ENCODE measurements at places on chromosomes 1 and 21.

DNA sequence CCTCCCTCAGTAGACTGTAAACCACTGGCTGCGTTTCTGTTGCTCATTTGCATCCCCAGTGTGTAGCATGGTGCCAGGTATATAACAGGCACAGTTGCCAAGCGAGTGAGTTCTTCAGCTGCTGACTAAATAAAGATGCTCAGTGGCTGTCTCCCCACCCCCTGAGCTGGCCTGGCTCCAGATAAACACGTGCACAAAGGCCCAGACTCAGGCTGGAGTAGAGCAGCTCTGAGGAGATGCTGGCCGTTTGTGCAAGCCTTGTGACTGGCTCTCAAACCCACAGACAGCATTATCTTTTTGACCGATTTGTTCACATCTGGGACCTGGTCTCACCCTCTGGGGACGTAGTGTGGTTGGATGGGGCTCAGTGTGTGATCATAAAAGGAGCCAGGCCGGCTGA lies 7.1 kb downstream of the CHRNB2 start:
- no peak for DNase-seq

GRCh38 chr1:64246294-64246917 lies 43.0 kb downstream of the UBE2U start:
- peak; percentile 60 for DNase-seq

DNA sequence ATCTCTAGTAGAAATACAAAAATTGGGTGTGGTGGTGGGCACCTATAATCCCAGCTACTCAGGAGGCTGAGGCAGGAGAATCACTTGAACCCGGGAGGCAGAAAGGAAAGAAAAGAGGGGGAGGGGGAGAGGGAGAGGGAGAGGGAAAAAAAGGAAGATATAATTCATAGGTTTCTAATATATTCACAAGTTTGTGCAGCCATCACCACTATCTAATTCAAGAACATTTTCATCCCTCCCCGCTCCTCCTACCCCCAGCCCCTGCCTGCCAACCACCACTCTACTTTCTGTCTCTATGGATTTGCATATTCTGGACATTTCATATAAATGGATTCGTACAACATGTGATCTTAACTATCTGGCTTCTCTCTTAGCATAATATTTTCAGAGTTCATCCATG lies 133.1 kb upstream of the KIAA1614 start:
- DNase-seq = no peak

- no peak for DNase-seq
These were observed 2.0 kb upstream of the PIP5K1A start for GRCh38 chr1:151196292-151196800.

GRCh38 chr1:49016030-49016977 lies 239.6 kb upstream of the BEND5 start:
- DNase-seq = no peak

GRCh38 chr1:12386130-12386529 lies 156.3 kb downstream of the VPS13D start:
- no peak for DNase-seq

GRCh38 chr1:95770581-95770980 lies 536.6 kb downstream of the RWDD3 start:
- no peak for DNase-seq

DNA sequence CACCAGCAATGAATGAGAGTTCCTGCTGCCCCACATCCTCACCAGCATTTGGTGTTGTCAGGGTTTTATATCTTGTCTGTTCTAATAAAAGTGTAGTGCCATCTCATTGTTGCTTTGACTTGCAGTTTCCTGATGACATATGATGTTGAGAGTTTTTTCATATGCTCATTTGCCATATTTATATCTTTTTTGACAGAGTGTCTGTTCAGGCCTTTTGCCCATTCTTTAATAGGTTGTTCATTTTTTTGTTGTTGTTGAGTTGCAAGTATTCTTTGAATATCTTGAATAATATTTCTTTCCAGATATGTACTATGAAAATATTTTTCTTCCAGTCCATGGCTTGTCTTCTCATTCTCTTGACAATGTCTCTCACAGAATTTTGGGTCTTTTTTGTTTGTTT lies 111.7 kb upstream of the KCNJ15 start:
- no peak for DNase-seq

GRCh38 chr1:240608707-240609106 lies 3.2 kb downstream of the GREM2 start:
- no peak for DNase-seq

- DNase-seq = peak; percentile 94
These were observed 19.5 kb upstream of the ADAR start for GRCh38 chr1:154627257-154628120.

DNA sequence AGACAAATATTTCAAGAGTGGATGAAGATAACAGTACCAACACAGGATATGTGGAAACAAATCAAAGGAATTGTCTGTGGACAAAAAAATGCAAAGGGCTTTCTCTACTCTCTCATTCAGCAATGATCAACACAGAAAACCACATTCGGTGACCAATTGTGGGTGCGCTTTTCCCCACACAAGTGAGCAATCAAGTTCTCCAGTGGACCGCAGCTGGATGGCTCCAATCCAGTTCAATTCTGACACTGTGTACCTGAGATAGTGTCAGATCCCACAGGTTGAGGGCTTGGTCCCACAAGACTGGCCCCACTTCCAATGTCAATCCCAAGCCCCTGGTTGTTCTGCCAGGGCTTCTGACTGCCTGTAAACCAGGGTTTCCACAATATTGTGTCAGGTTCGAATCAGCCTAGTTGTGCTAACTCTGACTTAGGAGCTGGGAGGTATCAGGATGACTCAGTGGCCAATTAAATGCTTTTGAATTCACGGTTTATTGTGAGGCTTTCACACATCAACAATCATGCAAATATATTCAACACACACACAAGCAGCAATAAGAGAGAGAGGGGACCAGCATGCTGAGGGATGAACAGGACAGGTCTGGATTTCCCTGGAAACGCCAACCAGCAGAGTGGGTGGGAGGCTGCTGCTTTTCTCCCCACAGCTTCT lies 87.0 kb upstream of the BTG3 start:
- no peak for DNase-seq

DNA sequence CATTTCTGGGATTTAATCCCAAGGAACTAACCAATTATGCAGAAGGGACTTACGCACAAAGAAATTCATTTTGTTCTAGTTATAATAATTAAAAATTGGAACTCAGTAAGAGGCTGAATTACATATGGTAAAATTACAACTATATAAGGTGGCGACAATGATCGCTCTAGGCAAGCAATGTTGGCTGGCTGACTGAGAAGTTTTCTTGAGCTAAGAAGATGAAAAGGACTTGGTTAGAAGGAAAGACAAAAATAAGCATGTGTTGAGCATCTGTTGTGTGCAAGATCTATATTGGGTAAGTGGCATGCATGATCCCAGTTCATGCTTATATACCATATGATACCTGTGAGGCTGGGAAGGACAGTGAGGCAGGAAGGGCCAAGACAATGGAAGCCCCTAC lies 80.8 kb downstream of the FCRL5 start:
- no peak for DNase-seq

DNA sequence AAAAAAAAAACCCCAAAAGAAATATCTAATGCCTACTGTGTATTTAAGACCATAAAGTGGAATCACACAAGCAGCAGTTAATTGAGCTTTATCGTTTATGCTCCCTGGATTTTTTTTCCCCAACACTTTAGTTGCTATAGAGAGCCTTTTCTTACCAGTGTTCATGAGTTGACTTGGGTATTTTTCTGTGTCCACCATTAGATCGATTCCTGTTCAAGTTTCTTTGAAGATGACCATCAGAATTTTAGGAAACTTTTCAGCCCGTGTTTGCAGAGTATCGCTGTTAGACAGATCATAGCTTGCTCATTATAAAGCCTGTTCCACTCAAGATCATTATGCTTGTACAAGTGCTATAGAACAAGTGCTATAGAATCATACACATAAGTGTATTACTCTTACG lies 1.5 kb downstream of the RALGPS2 start:
- DNase-seq = no peak

GRCh38 chr1:98278055-98278454 lies 357.2 kb upstream of the DPYD start:
- no peak for DNase-seq

- DNase-seq = no peak
These were observed 78.6 kb downstream of the PDE9A start for GRCh38 chr21:42732033-42732410.

GRCh38 chr1:220391491-220391890 lies 119.2 kb upstream of the RAB3GAP2 start:
- no peak for DNase-seq

DNA sequence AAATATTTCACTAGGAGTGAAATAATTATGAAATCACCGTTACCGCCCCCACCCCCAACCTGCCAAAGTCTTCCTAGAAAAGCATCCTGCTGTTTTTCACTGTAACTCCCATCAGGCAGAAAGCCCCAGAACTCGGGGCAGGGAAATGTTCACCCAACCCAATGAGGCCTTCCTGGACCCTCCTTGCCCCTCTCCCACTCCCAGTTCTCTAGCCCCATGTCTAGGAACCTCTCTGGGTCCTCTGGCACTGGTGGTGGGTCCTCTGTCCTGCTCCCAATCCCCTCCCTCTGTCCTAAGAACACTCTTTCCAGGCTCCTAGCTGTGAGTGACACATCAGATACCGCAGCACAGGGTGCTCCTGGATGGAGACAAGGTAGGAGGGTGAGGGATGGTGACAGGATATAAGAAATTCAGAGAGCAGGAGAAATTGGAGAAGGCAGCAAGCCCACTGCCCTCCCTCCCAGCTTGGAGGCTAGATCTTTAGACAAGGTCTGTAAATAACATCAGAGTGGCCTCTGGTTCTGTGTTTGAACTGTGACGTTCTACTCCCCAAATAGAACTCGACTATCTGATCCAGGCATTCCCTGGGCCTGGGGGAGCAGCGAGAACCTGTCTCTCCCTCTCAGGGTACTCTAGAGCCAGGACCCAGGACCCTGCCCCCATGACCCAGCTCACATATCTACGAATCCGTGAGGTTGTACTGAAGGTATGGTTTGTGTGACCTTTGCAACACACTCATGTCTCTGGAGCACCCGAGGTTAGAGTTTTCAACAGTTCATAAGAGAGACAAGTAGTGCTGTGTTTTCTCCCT lies 23.3 kb upstream of the BTG2 start:
- no peak for DNase-seq

- no peak for DNase-seq
These were observed 53.7 kb downstream of the HSF2BP start for GRCh38 chr21:43605320-43606215.

DNA sequence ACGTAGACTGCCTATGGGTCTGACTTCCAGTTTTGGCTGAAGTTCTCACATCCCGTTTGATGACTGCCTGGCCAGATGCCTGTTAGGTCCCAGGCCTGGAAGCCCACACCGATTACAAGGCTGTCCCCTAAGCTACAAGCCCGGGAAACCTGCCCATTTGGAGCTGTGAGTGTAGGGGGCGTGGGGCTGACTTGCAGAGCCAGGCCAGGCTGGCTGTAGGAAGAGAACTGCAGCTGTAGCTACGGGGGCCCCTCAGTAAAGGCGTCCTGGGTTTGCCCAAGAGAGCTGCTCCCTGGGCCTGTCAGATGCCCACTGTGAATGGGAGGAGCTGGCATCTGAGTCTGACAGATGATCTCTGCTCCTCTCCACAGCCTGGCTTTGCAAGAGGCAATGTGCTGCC lies 199.7 kb downstream of the CAMTA1 start:
- no peak for DNase-seq

- DNase-seq = no peak
These were observed 51.7 kb downstream of the SWT1 start for GRCh38 chr1:185208626-185209180.
